ENCODE measurements at places on chromosomes 3 and 15. TPM values are rescaled to one million over a fixed set of nuclear protein-coding genes. Genes with fewer than 3 reads are reported as not detected.
A peak's percentile ranks its signal among the peaks of the same experiment; 100 is the strongest.

ATP10A gene
- 1.3 TPM for total RNA-seq

SENP7 gene
- 23.4 TPM for total RNA-seq

CCDC54 gene
- total RNA-seq: not detected

AADACL2 gene
- not detected for total RNA-seq

SLC4A7 gene
- 10.1 TPM for total RNA-seq

SLC35G2 gene
- total RNA-seq: 7.3 TPM

- DNase-seq: no peak
Measured at GRCh38 chr3:143354342-143354741, 234.8 kb downstream of the CHST2 start.

DNA sequence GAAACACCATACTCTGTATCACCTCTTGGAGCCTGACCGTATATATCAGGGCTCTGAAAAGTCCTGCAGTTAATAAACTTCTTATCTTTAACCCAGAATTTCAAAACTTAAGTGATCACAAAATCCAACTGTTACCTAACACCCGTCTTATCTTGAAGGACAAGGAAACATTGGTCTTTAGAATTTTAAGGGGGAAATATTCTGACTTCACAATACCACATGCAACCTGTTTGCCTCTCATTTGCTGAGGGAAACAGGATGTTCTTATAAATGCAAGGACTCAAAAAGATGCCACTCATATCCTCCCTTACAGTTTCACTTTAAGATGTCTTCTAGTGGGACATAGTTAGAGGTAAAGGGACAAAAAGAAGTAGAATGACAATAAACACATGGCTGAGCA, 67.9 kb downstream of the CRTC3 start:
- no peak for DNase-seq

DNA sequence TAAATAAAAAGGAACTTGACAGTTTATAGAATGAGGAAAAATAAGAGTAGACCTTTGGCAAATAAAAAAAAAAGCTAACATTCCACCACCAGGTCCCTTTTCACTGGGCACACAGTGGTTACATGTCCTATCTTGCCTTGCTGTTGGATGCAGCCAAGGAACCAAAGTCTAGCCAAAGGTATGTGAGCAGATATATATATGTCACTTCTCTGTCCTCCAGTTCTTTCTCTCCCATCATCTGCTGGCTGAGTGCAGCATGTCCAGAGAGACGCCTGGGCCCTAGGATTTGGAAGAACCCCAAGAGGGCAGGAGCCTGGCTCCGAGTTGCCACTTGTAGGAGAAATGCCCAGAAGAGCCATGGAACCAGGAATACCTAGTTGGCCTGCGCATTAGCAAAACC, 104.7 kb downstream of the SERPINI1 start:
- no peak for DNase-seq

- no peak for DNase-seq
Measured at GRCh38 chr15:39075756-39076341, 505.0 kb upstream of the THBS1 start.

DNA sequence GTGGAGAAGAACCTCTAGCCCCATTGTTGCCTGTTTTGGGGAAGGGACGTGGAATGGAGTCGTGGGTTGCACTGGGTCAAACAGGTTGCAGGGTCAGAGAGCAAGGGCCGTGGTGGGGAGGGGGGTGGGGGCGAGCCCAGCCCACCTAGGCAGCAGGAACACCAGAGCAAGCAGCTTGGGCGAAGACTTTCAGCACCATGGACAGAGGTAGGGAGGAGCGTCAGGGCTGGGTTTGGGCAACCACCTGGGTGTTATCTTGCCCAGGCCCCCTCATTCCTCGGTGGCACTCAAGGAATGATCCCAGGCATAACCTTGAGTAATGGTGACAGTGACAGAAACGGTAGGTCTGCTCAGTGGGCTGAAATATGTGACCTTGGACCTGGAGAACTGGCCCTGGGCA, 45.9 kb upstream of the TMEM115 start:
- DNase-seq: no peak

DNA sequence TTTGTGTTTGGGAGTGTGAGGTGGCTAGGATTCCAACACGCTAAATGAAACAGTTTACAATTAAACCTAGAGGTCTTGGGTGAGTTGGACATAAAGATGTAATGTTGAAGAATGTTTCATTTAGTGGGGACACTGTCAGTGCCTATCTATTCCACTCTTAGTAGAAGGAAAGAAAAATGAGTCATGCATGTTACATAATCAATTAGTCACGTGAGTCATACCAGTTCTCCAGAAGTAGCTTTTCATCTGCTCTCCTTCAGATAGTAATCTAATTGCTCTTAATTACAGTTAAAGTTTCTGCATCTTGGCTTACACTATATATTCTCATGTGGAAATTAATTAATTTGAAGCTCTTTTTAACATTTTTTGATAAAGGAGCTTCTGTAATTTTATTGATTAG, 115.7 kb upstream of the P2RY1 start:
- no peak for DNase-seq

- peak; percentile 87 for DNase-seq
Measured at GRCh38 chr15:31360843-31361763, 34.5 kb downstream of the KLF13 start.

- no peak for DNase-seq
Measured at GRCh38 chr3:110413266-110413665, 658.4 kb upstream of the NECTIN3 start.

- DNase-seq: no peak
Measured at GRCh38 chr3:175857666-175858270, 998.6 kb downstream of the NAALADL2 start.

- no peak for DNase-seq
Measured at GRCh38 chr15:63422891-63423590, 41.4 kb upstream of the CA12 start.

DNA sequence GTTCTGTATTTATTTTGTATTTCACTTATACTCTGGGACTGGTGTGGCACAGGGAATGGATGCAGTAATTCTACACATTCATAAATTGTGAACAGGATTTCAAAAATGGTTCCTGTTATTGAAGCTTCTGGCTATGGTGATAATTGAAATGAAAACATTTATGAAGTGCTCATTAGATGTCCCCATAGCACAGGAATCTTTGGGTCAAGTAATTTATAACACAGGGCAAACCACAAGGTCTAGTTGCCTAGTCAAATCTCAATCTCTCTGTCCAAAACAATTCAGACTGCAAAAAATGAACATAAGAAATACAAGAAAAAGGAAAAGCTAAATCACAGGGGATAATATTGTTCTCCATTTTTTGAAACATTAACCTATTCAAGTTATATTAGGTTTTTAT, 117.5 kb upstream of the PTPRG start:
- no peak for DNase-seq

DNA sequence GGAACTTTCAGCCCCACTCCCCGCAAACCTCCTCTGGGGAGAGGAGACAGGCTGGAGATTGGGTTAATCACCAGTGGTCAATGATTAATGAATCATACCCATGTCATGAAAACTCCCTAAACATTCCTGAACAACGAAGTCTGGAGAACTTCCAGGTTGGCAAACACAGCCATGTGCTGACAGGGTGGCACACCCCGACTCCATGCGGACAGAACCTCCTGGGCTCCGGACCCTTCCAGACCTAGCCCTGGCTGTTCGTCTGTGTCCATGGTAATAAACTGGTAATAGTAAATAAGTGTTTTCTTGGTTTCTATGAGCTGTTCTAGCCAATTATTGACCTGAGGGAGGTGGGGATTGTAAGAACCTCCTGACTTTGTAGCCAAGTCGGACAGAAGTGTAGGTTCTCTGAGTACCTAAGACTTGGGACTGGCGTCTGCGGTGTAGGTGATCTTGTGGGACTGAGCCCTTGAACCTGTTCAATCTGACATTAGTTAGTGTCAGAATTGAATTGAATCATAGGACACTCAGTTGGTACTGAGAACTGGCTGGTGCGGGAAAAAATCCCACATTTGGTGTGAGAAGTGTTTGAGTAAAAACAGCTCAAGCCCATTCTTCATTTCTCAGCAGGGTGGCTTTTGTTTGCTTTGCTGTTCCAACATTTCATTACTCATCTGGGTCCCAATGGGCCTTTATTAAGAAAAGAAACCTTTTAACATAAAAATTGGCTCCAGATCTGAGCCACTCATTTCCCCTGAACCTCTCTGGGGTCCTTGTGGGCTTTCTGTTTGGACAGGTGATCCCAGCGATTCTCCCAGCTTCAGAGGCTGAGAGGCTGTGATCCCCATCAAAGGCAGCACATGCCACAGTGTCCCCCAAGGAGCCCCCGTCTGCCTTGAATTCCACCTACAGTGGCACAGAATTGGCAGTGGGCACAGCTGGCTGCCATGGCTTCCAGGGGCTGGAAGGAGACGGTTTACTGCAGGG, 151.0 kb downstream of the TJP1 start:
- peak; percentile 95 for DNase-seq

DNA sequence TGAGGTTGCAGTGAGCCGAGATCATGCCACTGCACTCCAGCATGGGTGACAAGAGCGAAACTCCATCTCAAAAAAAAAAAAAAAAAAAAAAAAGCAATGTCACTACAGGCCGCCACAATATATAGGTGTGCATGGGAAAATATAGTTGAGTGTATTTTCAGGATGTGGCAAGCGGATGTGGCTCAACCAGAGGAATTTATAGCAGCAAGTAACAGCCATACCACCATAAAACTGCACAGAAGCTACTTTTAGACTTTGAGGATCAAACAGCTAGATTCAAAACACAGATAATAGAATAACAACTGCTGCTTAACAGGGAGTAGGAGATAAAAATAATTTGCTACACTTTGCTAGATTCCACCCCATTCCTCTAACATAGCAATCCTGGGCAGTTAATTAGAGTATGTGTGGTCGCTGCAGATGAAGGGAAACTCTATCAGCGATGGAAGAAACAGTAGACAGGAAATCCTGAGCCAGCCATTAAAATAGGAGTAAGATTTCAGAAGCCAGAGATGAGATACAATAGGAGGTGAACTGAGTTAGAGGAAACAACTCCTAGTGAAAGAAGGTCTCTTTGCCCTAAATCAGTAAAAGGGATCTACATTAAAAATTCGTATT, 318.7 kb upstream of the STT3B start:
- no peak for DNase-seq

DNA sequence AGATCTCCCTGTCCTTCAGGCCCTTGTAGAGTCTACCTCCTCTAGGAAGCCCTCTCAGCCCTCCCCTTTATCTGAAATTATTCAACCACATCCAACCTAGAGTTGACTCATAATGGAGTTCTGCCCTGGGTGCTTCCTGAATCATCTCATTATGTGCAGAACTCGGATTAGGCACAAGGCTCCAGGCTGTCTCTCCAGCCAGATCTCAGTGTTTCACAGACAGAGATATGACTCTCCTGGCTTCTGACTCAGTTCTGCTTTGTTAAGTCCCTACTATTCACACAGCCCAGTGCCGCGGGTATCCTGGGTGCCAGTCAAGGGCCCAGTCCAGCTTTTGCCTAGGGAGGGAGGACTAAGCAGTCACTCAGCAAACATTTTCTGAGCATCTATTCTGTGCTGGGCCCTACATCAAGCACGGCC, 9.3 kb downstream of the STRA6 start:
- no peak for DNase-seq

- DNase-seq: no peak
Measured at GRCh38 chr3:81869382-81869781, 107.9 kb upstream of the GBE1 start.

GRCh38 chr3:120767106-120767505, 24.6 kb downstream of the GTF2E1 start:
- no peak for DNase-seq

- no peak for DNase-seq
Measured at GRCh38 chr3:107045791-107046190, 331.4 kb upstream of the CCDC54 start.
